ENCODE measurements at places on chromosomes 16 and 17. TPM values are rescaled to one million over a fixed set of nuclear protein-coding genes. Genes with fewer than 3 reads are reported as not detected.

The PLLP gene
- 1.4 TPM for total RNA-seq

The SLC16A5 gene
- total RNA-seq: 34.0 TPM

The CX3CL1 gene
- 0.12 TPM for total RNA-seq

The MT1M gene
- not detected for total RNA-seq

The LGALS9B gene
- total RNA-seq: not detected

The CASKIN1 gene
- total RNA-seq: 0.35 TPM

The CCL8 gene
- total RNA-seq: not detected

The KRTAP4-16 gene
- total RNA-seq: not detected

The NPIPB2 gene
- 2.7 TPM for total RNA-seq

The MAP3K14 gene
- total RNA-seq: 35.6 TPM

The KRT9 gene
- total RNA-seq: not detected

The MYO15A gene
- 0.73 TPM for total RNA-seq

The ABCA6 gene
- not detected for total RNA-seq

The TBC1D3C gene
- not detected for total RNA-seq

The MYH8 gene
- not detected for total RNA-seq

The KDM8 gene
- total RNA-seq: 2.5 TPM

The HOXB1 gene
- total RNA-seq: not detected

The GP2 gene
- not detected for total RNA-seq

The HS3ST3B1 gene
- total RNA-seq: 1.0 TPM

The CNTNAP1 gene
- total RNA-seq: 5.3 TPM

The CCL7 gene
- not detected for total RNA-seq

All from A549 treated with Mapracorat at 1 μM for 4 hours (cell line).